Stimulated activated CD4-positive, alpha-beta T cell treated with anti-CD3 and anti-CD28 coated beads, Interleukin-1b, Interleukin-23, amount 100 ng/mL, for 1 hour (primary cell): ENCODE measurements at places on chromosomes 1 and 21.

DNA sequence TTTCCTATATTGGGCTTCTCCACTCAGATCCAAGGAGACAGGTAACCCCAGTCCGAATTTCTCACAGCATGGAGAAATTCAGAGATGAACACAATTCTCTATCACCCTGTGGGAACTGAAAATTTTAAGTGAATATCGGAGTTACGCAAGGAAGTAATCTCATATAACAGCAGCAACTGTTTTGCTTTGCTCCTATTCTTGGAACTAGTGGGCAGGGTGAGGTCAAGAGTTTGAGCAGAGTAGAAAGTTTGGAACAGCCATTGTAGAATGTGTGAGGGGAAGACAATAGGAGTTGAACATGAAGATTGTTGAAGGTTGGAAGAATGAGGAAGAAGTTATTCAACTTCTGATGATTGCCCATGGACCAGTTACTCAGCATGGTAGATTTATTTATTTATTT, 24.3 kb upstream of the SLC35D1 start:
- no peak for DNase-seq

DNA sequence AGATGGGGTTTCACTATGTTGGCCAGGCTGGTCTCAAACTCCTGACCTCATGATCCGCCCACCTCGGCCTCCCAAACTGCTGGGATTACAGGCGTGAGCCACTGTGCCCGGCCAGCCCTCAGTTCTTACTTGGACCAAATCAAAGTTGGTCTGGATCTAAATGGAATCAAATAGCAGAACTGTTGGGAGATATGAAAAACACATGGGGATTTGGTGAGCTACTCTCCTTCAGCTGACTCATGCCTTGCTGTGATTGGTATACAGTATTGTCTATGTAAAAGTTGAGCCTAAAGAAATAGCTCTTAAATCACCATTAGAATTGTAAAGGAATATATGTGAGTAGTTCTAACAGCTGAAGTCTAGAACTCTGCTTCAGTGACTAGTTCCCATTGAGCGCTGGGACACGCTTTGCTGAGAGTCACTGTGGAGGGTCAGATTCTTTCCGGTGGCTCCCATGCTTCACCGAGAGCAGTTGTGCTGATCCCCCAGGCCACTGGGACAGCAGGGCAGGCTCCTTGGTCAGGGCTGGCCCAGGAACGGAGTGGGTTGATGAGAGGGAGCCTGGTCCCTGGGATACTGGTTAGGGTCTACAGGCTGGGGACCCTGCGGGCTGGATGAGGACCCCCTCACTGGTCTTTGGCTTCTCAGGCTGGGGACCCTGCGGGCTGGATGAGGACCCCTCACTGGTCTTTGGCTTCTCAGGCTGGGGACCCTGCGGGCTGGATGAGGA, 14.0 kb downstream of the PKNOX1 start:
- DNase-seq = no peak

DNA sequence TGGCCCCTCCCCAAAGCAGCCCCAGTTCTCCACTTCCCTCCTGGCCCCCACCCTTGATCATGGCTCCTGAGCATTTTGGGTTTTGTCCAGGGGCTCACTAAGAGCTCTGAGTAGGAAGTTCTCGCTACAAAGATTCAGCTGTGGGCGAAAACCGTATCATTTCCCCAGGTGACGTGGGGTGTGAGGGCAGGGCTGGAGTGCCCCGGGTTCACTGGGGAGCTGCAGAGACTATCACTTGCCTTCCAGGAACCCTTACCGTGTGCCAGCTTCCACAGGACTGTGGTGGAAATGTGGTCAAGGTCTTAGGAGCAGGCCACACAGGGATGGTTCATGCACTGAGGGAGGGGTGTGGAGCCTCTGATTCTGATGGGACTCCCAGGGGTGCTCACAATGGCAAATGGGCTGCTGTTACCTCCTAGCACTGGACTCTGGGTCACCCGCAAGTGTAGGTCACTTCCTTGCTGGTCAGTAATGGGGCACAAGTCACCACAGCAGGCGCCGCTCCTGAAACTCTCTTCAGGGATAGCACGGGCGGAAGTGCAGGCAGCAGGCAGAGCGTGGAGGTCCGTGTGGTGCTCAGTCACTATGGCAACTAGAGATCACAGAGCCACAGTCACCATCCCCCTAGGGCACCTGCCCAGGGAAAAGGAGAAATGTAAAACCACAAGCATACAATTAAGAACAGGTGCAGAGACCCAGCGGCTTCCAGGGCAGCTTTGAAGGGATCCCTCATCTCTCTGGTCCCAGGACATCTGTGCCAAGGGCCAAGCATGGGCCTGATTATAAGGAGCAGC, 35.4 kb downstream of the RSPH1 start:
- DNase-seq = no peak

GRCh38 chr1:185570962-185571361, 163.2 kb upstream of the HMCN1 start:
- no peak for DNase-seq

GRCh38 chr1:50538476-50538875, 115.2 kb upstream of the DMRTA2 start:
- no peak for DNase-seq

GRCh38 chr1:32780628-32781234, 36.4 kb downstream of the YARS1 start:
- no peak for DNase-seq

DNA sequence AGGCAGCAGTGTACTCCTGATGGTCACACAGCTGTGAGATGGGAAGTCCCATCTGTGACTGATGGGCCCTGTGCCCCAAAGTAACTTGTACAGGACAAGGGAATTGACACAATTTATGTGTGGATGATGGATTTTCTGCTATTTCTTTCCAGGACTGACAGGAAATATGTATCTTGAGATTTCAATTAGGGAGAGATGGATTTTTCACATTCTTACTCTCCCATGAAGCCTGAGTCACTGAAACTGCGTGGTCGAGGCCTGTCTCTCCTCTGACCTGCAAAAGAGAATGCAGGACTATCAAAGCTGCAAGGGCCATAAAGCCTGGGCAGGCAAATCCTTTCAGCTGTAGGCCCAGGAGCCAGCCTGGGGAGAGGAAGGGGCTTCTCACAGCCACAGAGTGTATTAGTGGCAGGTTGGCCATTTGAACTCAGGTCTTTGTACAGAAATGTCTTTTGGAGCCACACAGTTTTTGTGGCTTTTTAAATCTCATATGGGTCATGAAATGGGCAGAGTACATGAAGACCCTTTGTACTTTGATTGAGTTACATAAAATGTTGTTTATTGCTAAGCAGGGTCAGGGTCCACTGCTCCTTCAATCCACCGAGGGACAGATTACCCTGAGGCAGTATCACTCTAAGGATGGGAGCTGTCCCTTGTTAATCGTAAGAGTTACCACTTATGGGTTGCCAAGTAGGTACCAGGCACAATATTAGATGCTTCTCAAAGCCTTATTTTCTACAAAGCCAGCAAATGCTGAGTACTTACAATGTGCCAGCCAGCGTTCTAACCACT, 14.8 kb downstream of the ALX3 start:
- DNase-seq = no peak

DNA sequence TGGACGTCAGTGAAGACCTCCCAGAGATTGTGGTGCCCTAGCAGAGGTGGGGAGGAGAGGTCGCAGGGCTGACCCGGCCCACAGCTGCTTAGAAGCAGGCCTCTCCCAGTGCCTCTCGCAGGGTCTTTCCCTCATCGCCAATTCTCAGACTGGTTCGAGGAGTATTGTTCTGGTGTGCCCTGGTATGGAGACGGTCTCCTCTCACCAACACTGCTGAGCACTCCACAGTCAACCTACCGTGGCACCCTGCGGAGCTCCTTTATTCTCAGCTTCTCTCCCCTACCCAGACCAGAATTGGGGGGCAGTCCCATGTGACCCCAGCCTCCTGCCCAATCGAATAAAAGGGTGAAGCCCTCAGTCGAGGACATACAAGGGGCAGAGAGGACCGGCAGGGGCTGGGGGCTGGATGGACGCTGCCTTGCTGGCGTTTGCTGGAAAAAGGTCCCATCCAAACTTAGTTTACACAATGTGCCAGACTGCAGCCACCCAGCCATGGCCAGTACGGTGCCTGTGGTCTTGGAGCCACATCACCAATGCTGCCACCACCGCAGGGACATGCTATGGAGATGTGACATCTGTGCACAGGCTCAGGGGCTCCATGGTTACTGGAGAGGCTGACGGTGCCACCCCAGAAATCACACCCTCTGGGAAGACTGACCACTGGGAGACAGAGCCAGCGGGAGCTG, 80.8 kb downstream of the STUM start:
- no peak for DNase-seq

GRCh38 chr1:198977909-198978308, 339.1 kb downstream of the PTPRC start:
- DNase-seq = no peak

DNA sequence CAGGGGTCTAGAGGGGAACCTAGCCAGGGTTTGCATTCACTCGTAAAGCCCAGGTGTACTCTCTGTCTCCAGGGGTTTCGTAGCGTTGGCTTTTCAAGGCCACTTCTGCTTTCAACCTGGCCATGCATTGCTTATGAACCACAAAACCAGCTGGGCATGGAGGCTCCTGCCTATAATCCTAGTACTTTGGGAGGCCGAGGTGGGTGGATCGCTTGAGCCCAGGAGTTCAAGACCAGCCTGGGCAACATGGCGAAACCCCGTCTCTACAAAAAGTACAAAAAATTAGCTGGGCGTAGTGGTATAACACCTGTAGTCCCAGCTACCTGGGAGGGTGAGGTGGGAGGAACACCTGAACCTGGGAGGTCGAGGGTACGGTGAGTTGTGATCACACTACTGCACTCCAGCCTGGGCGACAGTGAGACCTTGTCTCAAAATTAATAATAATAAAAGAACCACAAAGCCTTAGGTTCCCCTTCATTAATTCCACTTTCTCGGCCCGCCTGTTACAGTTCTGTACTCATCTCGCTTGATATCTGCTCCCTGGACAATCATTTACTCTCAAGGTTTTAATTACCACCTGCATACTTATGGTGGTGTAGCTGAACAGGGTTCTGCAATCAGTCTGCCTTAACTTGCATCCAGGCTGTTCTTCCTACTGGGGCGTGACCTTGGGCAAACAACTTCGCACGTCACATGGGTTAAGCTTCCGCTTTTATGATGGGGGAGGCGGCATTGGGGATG, 6.1 kb downstream of the SLC16A4 start:
- no peak for DNase-seq

DNA sequence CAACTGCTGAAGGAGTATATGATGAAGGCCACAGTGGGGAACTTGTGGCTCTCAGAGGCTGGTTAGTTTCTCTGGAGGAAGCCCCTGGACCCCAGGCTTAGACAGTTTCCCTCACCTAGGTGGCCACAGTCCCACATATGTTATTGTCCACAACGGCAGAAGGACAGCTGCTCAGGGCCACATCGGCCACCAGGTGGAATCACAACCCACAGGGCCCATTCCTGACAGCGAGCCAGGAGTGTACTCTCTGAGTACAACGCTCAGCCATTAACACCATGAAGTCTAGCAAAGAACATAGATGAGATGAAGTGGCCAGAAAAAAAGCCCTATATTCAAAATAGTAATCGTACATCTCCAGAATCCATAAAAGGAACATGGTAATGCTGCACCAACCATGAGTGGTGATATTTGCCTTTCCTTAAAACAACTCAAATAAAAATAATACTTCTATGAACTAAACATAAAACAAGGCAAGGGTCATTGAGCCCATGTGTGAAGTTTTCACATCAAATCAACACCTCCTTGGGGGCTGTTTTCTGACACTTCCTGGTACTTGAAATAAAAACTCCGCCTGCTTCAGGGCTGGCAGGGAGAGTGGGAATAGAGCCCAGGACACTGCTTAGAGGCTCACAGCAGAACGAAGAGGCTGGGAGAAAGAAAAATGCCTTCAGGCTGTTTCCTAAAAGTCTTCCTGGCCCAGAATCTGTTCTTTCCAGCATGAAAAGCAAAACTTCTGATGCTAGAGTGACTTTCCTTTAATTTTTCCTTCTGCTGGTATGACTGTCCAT, 383.3 kb downstream of the HHAT start:
- no peak for DNase-seq

GRCh38 chr1:37068260-37068659, 33.9 kb upstream of the GRIK3 start:
- no peak for DNase-seq
